ENCODE measurements at places on chromosomes 11 and 22.

DNA sequence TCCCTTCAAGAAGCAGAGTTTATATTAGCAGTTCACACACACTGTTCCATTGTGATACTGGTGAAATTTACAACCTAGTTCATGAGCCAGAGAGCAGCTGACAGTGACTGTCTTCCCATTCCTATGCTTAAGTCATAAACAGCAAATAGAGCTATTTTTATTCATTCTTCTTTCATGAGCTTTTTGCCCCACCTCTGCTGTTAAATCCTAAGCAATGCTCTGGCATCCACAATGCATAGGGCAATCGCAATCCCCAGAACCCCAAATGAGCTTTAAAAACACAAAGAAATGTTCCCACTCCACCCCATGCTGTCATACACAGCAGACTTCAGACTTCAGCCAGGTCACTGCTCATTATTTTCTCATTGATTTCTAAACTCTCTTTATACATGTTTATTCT, 307.5 kb downstream of the ETS1 start:
- DNase-seq = no peak

DNA sequence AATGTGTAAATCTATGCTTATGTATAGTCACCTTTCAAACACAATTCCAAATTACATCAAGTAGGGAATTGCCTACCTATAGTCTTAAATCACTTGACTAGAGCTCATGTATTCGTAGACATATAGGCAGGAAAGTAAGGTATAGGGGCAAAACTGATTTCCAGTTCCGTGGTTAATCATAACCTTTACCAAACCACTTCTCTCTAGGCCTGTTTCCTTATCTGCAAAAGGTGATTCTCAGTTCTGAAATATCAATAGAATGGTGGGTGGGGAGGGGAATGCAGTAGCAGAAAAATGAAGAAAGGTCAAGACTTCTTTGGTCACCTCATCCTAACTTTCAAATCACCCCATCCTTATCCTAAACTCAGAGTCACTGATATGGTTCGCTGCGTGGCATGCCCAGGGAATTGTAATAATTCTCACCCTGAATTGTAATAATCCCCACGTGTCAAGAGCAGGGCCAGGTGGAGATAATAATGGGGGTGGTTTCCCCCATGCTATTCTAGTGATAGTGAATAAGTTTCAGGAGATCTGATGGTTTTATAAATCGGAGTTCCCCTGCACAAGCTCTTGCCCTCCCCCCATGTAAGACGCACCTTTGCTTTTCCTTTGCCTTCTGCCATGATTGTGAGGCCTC, 1.9 kb upstream of the ANO5 start:
- DNase-seq = no peak

GRCh38 chr11:26834601-26835000, 112.7 kb upstream of the SLC5A12 start:
- DNase-seq = no peak

DNA sequence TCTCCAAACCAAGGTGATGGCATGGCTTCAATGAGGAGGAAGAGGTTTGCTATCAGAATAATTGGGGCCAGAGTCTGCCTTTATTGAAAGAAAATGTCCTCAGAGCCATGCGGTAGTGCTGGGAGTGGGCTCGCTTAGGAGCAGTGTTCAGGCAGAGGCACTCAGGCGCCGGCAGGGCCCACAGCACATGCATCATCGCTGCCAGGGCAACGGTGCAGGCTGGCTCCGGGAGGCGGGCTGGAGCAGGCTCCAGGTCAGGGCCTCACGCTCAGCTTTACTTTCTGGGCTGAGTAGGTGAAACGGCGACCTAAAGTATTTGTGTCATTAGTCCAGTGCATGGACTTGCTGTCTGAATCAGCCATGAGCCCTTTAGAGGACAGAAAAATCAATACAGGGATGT, 169.9 kb upstream of the CCDC90B start:
- DNase-seq = no peak

DNA sequence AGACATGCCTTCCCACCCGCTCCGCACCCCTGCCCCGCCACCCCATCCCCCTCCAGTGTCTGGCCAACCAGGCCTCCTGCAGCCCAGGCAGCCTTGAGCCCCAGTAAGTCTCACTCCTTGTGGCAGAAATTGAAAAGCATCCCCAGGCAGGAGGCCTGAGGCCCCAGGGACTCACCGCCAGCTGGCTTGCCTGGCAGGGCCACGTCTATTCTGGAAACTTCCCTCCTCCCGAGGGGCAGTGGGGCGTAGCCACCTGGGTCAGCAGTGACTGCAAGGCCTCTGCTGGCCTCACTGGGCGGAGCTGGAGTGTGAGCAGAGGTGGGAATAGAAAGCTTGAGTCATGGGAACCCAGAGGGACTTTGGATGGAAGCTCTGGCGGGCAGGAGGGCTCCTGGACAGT, 26.3 kb downstream of the ANO1 start:
- no peak for DNase-seq

- no peak for DNase-seq
Observed at GRCh38 chr11:4644233-4644632, 451 bp downstream of the OR51E1 start.

DNA sequence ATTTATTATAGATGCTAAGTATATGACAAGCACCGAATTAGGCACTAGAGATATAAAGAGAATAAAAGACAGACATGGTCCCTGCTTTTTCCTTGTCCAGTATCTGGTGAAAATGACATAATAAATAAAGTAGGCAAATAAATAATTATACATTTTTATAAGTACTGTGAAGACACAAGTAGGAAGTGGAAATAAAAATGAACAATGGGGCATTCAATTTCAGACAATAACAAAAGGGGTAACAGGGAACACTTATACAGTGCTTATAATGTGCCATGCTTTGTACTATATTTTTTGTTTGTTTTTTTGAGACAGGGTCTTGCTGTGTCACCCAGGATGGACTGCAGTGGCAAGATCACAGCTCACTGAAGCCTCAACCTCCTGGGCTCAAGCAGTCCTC, 4.3 kb downstream of the KBTBD3 start:
- no peak for DNase-seq

DNA sequence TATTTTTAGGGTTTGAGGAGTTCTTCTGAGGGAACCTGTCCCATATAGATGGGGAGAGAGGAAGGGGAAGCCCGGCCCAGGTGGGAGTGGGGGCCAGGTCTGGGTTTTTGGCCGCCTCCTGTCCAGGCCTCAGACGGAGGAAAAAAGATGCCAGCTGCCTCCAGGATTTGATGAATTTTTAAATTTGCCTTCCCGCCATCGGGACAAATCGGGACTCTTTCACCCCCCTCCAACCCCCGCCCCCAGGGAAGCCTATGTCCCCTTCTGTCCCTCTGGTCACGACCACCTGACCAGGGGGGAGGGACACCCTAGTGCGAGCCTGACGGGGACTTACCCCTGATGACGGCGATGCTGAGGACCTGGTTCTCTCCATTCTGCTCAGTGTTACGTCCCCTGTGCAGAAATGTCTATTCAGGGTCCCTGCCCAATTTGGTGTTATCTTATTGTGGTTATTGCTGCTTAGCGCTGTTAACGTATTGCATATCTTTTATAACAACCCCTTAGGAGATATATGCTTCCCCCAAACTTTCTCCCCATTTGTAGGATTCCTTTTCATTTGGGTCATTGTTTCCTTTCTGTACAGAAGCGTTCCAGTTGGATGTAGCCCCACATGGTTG, 115.9 kb upstream of the GRK3 start:
- no peak for DNase-seq

GRCh38 chr11:69445131-69445470, 36.4 kb upstream of the LINC01488 start:
- no peak for DNase-seq

DNA sequence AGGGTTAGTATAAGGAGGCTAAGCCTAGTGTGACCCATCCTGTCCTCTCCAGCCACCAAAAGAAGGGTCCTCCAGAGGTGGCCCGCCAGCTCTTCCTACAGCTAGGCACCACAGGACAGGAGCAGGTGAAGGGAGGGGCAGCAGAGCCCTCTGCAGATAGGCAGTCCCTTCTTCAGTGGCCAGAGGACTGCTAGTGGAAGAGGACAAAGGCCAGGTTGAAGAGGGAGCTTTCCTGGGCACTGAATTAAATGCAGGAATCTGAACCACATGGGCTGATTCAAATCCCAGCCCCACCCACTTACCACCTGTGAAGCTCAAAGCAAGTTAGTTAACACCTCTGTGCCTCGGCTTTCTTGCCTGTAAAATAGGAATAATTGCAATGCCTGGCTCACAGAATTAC, 409.5 kb downstream of the NXPE2 start:
- no peak for DNase-seq

DNA sequence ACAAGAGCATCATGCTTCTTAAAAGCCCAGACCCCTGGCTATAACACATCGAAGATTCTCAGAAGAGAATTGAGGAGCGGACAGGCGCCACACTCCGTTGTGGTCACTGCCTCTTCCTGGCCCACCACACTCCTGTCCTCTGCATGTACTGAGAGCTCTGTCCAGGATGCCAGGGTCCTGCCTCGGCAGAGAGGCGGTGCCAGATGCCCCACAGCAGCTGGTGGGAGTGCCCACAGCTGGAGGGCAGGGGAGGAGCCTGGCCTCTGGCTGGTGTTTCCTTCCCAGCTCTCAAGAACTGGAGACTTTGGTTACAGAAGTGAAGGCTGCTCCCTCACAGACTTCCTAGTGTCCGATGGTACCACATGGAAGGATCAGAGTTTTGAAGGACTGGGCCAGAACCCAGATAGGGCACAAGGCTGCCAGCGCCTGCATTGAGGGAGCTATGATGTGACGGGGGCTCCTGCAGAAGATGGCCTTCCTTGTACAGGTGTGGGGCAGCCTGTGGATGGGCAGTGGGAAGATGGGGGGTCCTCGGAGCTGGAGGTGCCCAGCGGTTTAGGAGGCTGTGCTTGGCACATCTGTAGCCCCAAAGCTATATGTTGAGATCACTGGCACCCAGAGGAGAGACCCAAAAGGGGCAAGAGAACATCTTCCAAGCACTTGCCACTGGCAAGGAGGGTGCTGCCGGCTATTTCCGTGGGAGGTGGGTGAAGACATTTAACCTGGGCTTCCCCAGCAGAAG, 19.4 kb downstream of the RSPH14 start:
- DNase-seq = no peak

GRCh38 chr11:116543911-116544475, 228.8 kb downstream of the BUD13 start:
- no peak for DNase-seq

- DNase-seq = no peak
Observed at GRCh38 chr11:132691848-132692550, 840.3 kb downstream of the OPCML start.

DNA sequence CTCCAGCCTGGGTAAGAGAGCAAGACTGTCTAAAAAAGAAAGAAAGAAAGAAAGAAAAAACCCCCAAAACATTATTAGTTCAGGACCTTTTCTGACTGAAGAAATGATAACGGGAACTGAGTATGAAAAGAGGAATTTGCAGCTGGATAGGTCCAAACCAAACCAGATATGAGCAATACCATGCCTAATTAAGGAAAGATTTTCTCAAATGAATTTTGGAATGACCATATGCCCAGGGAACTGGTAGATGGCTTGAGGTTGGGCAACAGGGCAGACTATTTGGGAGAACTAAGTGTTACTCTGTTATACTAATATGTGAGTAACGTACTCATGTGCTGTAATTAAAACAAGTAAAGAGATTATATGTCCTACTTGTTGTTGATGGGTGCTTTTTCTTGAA, 186.1 kb downstream of the TMEM135 start:
- no peak for DNase-seq

DNA sequence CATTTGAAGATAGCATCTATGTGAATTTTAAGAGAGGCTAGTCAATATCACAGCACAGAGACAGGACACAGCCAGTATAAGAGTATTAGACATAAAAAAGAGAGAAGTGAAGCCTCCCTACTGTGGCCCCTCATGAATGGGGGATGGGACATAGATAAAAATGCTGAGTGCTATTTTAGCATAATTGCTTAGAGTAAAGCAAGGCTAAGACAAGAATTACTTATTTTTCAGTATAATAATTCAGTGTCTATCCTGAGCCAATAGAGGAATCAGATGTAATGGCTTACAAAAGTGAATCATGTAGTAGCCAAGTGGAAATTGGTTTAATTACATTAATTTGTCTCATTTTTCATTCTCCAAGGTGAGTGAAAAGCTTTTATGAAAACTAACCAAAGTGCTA, 419.5 kb downstream of the NELL1 start:
- DNase-seq = no peak

DNA sequence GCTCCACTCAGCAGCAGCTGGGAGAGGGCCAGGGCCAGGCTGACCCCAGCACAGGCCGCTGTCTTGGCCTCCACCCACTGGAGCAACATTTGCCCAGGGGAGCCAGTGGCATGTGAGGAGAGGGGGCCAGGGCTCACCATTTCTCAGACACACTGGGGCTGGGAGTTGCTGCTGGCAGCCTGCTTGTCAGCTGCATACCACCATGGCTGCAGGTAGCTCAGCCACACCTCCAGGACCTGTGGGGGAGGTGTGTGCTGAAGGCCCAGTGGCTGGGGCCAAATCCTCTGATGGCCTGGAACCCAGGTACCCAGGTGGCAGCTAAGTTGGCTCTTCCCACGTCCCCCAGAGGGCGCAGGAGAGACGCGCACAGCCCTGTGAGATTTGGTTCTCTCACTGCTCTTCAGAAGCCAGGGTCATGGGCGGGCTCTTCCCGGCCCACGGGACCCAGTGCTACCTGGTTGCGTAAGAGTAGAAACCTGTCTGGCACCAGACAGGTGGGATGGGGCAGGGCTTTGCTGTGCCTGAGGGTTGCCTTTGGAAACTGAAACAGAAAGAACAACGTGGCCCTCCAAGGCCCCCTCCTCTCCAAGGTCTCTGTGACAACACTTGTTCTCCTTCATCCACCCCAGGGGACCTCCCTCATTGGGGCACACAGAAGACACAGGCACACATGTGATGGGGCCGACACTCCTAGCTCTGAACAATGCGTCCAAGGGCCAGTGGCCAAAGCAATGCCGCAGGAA, 98.8 kb downstream of the MED15 start:
- DNase-seq = peak; percentile 33

DNA sequence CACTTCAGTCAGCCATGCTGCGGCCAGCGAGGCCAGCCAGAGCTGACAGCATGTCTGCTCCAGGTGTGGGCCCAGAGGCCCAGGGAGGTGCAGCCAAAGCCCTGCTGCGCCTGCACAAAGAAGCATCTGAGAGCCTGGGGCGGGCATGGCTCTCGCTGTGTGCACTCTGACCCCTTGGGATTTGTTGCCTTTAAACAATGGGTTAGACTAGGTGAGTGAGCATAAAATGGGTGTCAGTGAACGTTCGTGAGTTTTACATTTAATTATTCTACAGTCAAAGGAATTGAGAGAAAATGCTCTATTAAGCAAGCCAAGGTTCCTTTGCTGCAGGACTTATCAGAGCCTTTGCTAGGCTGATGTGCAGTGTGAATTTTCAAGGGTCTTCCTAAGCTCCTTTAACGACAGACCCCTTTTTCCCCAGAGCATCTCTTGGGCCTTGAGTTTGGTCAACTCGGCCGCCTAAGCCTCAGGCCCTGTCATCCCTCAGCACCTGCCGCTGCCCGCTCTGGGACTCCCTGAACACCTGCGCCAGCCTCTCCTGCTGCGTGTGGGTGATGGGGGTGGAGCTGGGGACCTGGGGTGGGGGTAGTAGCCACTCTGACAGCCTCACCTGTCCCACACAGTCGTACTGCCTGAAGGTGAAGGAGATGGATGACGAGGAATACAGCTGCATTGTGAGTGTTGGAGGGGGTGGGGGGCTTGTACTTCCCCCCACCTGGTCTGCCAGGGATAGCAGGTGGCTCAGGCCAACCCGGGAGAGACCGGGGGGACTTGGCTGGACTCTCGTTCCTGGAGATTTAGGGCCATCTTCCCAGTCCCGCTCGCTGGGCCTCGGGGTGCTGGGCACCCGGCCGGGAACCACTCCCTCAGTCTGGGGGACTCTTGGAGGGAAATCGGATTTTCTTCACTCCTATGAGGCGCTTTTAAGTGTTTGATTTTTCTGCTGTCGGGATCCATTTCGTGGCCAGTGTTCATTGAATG, 10.5 kb downstream of the SLC16A8 start:
- no peak for DNase-seq

- DNase-seq = no peak
Observed at GRCh38 chr11:72308226-72309073, 64.5 kb upstream of the PHOX2A start.
